Stimulated activated CD8-positive, alpha-beta memory T cell treated with anti-CD3 and anti-CD28 coated beads, Interleukin-2, amount 100 ng/mL, for 48 hours (primary cell): ENCODE measurements at places on chromosomes 1 and 21.
A peak's percentile ranks its signal among the peaks of the same experiment; 100 is the strongest.

GRCh38 chr1:8867878-8868567 lies 10.5 kb downstream of the ENO1 start:
- no peak for DNase-seq

DNA sequence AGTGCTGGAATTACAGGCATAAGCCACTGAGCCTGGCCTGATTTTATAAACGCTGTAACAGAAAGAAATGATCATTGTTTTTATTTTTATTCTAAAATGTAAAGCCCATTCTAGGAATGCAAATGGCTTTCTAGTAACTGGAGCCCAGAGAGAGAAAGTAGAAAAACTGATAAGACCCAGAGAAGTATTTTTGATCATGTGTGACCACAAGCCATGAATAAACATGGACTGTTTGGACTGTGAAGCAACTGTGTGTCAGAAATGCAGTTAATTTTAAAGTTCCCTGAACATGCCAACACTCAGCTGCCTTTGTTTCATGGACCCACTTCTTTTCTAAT lies 39.7 kb downstream of the EIF2B3 start:
- DNase-seq, result no peak

- DNase-seq, result no peak
Observed at GRCh38 chr1:61865646-61866220, 123.5 kb downstream of the PATJ start.

- no peak for DNase-seq
Observed at GRCh38 chr1:202164271-202165037, 4.1 kb upstream of the PTPN7 start.

GRCh38 chr21:28431527-28432200 lies 561.0 kb downstream of the LTN1 start:
- DNase-seq, result no peak

- no peak for DNase-seq
Observed at GRCh38 chr21:46154155-46154954, 1.0 kb downstream of the FTCD start.

DNA sequence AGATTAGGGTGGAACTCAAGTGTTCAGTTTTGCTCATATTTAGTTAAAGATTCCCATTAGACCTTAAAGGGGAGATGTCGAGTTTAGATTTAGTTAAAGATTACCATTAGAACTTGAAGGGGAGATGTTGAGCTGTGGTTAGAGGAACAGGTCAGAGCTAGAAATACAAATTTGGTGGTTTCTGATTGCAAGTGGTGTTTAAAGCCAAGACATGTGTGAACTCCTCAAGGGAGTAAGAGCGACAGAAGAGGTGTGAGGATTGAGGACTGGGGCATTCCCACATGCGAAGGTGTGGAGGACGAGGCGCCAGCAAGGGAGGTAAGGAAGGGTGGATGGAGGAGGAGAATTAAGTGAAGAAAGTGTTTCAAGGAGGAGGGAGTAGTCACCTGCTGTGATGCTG lies 168.6 kb downstream of the IER5 start:
- no peak for DNase-seq

DNA sequence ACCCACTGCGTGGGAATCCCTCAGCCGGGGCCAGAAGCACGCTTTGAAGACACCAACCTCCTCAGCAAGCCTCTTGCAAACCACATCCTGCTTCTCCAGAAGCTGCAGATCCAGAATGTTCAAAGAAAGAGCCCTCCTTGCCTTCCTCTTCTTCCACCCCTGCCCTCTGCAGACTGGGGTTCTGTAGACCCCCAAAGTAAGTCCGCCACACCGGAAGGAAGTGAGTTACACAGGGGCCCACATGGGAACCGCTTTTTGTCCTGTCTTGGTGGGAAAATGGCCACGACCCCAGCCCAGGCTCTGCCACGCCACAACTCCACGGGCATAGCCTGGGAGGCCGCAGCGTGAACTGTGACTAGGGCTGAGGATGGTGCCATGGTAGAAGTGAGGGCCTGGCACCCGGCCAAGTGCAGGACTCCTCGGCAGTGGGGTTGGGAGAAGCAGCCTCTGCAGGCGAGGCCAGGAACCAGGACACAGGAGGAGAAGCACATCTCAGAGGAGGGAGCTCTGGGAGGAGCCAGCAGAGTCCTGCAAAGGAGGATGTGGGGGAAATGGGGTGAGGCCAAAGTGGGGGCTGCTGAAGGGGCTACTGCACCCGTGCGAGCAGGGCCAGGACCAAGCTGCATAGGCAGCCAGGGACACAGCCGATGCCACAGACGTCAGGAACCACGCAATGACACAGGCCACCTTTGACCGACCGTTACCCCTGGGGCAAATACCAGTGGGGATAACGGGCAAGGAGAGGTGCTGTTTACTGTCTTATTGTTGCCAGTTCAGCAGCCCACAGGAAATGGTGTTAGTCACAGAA lies 30.9 kb downstream of the PDE9A start:
- no peak for DNase-seq

- no peak for DNase-seq
Observed at GRCh38 chr21:15020797-15021196, 44.0 kb downstream of the NRIP1 start.

- no peak for DNase-seq
Observed at GRCh38 chr1:228318823-228319241, 87.8 kb downstream of the TRIM11 start.

DNA sequence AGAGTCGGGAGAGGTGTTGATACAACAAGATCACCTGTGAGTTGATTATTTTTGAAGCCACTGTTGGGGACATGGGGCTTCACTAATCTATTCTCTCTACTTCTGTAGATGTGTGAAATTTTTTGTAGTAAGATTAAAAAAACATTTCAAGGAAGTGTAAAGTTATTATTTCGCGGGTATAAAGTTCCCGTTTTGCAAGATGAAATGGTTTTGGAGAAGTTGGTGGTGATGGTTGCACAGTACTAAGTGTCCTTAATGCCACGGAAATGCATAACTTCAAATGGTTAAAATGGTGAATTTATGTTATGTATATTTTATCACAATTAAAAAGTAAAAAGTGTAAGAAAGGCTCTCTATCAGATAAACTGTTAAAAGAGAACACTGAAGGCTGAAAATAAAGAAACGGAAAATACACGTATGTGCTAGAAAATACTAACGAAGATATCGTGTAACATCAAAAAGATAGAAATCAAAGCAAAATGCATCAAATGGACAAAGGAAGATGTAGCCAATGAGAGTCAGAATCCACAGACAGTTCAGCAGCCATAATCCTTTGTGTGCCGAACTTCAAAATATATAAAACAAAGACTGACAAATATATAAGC lies 2.9 kb upstream of the ITGB2 start:
- DNase-seq, result no peak

DNA sequence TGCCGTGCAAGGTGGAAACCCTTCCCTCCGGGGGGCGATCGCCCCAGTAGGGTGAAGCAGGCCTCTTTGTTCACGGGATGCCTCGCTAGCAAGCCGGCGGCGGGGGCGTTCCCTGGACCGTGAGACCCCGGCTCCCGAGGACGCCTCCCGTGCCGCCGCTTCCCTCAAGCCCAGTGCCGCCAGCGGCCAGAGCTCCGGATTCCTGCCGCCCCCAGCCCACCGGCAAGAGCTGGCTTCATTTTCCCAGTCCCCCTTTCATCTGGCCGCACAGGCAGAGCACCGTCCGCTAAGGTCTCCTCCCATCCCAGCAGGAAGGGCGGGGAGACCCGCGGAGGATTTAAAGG lies 16.3 kb downstream of the IER5 start:
- DNase-seq, result peak; percentile 17

- DNase-seq, result no peak
Observed at GRCh38 chr1:8211883-8212579, 105.9 kb upstream of the SLC45A1 start.

DNA sequence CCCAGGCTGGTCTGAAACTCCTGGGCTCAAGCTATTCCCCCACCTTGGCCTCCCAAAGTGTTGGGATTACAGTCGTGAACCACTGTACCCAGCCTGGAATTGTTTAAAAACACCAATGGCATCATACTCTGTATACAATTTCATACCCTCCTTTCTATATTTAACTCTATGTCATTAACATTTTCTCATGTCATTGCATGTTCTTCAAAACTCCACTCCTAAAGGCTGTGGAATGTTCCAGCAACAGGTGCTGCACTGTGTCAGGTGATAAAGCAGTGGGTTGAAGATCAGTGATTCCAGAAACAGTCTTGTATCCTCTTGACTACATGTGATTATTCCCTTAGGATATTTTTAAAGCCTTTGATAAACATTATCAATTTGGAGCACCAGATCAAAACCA lies 36.7 kb upstream of the GRHL3 start:
- DNase-seq, result no peak
